ENCODE measurements at places on chromosomes 7 and 10. TPM values are rescaled to one million over a fixed set of nuclear protein-coding genes. Genes with fewer than 3 reads are reported as not detected.

The RARRES2 gene
- total RNA-seq: 104 TPM

The CCDC3 gene
- 33.5 TPM for total RNA-seq

The FLNC gene
- 12.2 TPM for total RNA-seq

GRCh38 chr7:151696721-151697514, 177.2 kb upstream of the RHEB start:
- no peak overlapping the region for H3K27ac ChIP-seq
- no peaks in the 10 kb centered on the region for H3K4me1 ChIP-seq
- H3K36me3 ChIP-seq: no peaks in the 10 kb centered on the region
- no peak overlapping the region for H3K4me3 ChIP-seq

The MYOF gene
- 134 TPM for total RNA-seq

DNA sequence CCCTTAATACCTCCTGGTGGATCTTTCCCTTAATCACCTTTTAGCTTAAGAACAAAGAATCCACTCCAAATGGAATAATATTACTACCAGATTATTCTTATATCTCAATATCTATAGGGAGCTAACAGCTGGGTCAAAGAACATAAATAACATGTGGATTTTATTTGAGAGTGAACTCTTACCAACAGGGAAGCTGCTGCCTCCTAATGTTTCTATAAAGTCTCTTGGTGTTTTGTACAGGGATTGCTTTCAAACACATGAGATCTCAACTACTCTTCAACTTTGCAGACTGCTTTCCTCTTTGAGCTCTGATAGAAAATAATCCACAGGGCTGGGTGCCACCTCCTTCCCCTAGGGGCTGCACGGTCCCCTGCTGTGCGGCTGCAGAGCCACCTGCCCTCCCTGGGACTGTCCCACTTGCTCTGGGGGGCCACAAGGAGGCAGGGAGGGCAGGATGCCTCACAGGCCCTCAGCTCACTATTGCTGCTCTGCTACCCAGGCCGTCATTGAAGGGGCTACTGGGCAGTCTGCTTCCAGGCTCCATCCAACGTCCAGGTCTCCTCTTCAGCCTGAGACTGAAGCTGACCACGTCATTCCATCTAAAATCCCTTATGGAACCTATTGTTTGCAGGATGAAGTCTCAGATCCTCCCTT, 191.2 kb downstream of the CXCL12 start:
- DNase-seq: no peak
- H3K4me1 ChIP-seq: no peaks in the 10 kb centered on the region
- H3K27me3 ChIP-seq: no peaks in the 10 kb centered on the region
- H3K27ac ChIP-seq: no peak overlapping the region
- H3K36me3 ChIP-seq: no peaks in the 10 kb centered on the region

DNA sequence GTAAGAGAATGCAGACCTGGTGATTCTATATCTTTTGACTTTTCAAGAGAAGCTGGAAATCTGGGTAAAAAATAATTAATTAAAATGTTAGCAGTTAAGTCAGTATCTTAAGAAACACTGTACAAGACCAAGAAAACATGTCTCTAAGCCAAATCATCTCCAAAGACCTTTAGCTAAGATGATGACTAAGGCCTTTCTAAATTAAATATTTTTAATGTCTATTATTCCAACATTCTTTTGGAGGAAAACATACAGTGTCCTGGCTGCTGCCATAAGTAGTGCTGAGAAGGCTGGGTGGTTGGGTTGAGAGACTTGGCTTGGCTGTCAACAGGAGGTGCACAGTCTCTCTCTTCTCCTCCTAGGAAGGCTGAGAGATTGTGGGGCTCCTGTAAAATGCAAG, 20.3 kb downstream of the STARD3NL start:
- DNase-seq: no peak
- H3K27ac ChIP-seq: no peak overlapping the region
- H3K27me3 ChIP-seq: no peaks in the 10 kb centered on the region
- no peak overlapping the region for H3K4me3 ChIP-seq
- H3K4me1 ChIP-seq: peaks cover 11% of the 10 kb centered on the region

The PPP1R3C gene
- total RNA-seq: 20.3 TPM

DNA sequence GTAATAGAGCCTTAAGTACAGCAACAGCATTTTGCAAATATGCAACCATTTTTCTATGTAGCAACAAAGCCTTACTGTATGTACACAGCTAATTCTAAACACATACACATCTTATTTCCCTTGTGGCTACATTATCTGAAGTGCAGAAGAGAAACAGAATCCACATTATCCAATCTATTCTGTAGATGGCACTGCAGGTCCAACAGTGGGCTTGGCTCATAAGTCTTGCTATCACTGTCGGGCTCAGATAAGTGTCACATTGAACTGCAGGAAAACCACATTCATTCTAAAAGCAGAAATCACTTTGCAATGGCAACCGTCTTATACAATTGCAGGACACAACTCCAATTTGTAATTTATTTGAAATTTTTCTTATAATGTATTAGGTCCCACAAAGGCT, 109.8 kb upstream of the NOBOX start:
- no peaks in the 10 kb centered on the region for H3K36me3 ChIP-seq
- no peaks in the 10 kb centered on the region for H3K4me1 ChIP-seq
- H3K27me3 ChIP-seq: no peaks in the 10 kb centered on the region
- peak; percentile 83 for DNase-seq

DNA sequence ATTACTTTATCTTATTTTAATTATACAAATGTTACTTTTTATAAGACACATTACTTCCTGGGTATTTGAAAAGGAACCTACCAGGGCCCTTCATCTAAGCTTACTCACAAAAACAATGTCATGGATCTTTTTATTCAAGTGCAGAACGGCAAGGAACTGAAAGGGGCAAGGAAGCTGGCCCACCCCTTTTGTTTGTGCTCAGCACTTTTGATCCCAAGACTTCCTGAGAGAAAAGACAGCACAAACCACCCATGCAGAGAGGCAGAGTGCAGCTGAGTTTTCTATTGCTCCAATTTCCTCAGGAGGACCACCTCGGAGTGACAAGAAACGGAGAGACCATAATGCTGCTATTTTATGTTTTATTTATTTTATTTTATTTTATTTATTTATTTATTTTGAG, 232.0 kb upstream of the NRP1 start:
- DNase-seq: peak; percentile 16
- H3K27me3 ChIP-seq: no peaks in the 10 kb centered on the region
- H3K4me3 ChIP-seq: no peak overlapping the region
- no peaks in the 10 kb centered on the region for H3K4me1 ChIP-seq
- H3K27ac ChIP-seq: no peak overlapping the region

The JAKMIP3 gene
- total RNA-seq: 0.16 TPM

- H3K4me1 ChIP-seq: no peaks in the 10 kb centered on the region
- H3K27me3 ChIP-seq: no peaks in the 10 kb centered on the region
- H3K4me3 ChIP-seq: no peak overlapping the region
- no peaks in the 10 kb centered on the region for H3K36me3 ChIP-seq
- H3K27ac ChIP-seq: no peak overlapping the region
- no peak for DNase-seq
Measured at GRCh38 chr10:121764233-121764942, 163.4 kb downstream of the ATE1 start.

The SKIDA1 gene
- total RNA-seq: 2.9 TPM

The TMEM176B gene
- total RNA-seq: 345 TPM

- H3K27ac ChIP-seq: peak overlapping the region; percentile 8
- H3K36me3 ChIP-seq: peaks cover 4% of the 10 kb centered on the region
- no peak for DNase-seq
- peaks cover 4% of the 10 kb centered on the region for H3K4me1 ChIP-seq
Measured at GRCh38 chr7:6590645-6591110, 857 bp downstream of the INTS15 start.

The IMPDH1 gene
- total RNA-seq: 40.3 TPM

GRCh38 chr7:47697543-47697942, 115.6 kb upstream of the TNS3 start:
- H3K4me1 ChIP-seq: peaks cover 4% of the 10 kb centered on the region
- no peak overlapping the region for H3K4me3 ChIP-seq
- no peaks in the 10 kb centered on the region for H3K36me3 ChIP-seq
- no peaks in the 10 kb centered on the region for H3K27me3 ChIP-seq
- no peak for DNase-seq

DNA sequence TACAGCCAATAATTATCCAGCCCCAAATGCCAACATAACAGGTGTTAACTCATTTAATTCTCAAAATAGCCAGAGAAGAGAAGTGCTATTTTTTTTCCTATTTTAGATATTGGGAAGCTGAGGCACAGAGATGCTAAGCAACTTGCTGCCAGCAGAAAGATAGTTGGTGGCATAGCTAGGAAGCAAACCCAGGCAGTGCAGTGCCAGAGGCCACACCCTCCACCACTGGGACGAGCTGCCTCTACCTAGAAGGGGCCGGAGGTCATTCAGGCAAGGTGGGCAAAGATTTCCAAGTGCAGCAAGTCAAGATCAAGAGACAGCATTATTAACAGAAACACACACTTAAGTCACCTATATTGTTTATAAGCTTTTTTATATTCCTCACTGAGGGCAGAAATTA, 654.1 kb downstream of the INHBA start:
- no peaks in the 10 kb centered on the region for H3K27me3 ChIP-seq
- H3K36me3 ChIP-seq: no peaks in the 10 kb centered on the region
- DNase-seq: no peak
- H3K4me3 ChIP-seq: no peak overlapping the region
- H3K4me1 ChIP-seq: no peaks in the 10 kb centered on the region
- H3K27ac ChIP-seq: no peak overlapping the region

- H3K27ac ChIP-seq: no peak overlapping the region
- H3K27me3 ChIP-seq: no peaks in the 10 kb centered on the region
- H3K4me3 ChIP-seq: no peak overlapping the region
- H3K36me3 ChIP-seq: no peaks in the 10 kb centered on the region
- no peaks in the 10 kb centered on the region for H3K4me1 ChIP-seq
- no peak for DNase-seq
Measured at GRCh38 chr10:49285232-49285631, 13.7 kb upstream of the C10orf71 start.

The NUDT13 gene
- 3.3 TPM for total RNA-seq

The CCDC6 gene
- 47.0 TPM for total RNA-seq

DNA sequence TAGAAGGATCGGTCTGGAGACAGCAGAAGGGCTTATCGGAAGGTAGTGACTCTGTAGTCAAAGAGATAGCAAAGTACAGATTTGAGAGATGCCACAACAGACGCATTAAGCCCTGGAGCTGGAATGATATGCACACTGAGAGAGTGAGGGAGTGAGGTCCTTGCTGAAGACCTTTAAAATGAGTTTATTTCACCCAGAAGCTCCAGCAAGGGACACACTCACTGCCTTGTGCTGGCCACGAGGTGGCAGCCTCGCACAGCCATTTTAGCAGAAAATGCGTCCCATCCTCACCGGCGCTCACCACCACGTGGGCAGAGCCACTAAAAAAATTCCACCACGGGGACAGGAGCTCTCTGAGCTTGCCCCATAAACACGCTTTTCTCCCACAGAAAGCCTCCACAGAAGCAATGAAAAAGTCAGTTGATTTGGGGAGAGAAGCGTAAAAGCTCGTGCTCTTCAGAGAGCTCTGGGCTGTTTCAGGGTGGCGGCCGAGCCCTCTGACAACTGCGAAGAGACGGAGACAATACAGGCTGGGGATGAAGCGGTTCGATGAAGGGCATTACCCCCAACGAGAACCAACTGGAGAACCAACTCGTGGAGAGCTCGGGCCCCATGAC, 163.0 kb upstream of the KLF14 start:
- no peaks in the 10 kb centered on the region for H3K27me3 ChIP-seq
- DNase-seq: peak; percentile 92
- peaks cover 3% of the 10 kb centered on the region for H3K36me3 ChIP-seq

- no peaks in the 10 kb centered on the region for H3K27me3 ChIP-seq
- no peak overlapping the region for H3K27ac ChIP-seq
- H3K4me1 ChIP-seq: no peaks in the 10 kb centered on the region
Measured at GRCh38 chr10:98131619-98132018, 2.8 kb upstream of the R3HCC1L start.

GRCh38 chr10:91741356-91741755, 56.9 kb upstream of the TNKS2 start:
- no peak overlapping the region for H3K27ac ChIP-seq
- no peaks in the 10 kb centered on the region for H3K4me1 ChIP-seq
- H3K4me3 ChIP-seq: no peak overlapping the region
- no peaks in the 10 kb centered on the region for H3K27me3 ChIP-seq
- DNase-seq: no peak

GRCh38 chr10:49442863-49443262, 47.0 kb upstream of the DRGX start:
- no peaks in the 10 kb centered on the region for H3K36me3 ChIP-seq
- no peaks in the 10 kb centered on the region for H3K27me3 ChIP-seq
- H3K27ac ChIP-seq: no peak overlapping the region

DNA sequence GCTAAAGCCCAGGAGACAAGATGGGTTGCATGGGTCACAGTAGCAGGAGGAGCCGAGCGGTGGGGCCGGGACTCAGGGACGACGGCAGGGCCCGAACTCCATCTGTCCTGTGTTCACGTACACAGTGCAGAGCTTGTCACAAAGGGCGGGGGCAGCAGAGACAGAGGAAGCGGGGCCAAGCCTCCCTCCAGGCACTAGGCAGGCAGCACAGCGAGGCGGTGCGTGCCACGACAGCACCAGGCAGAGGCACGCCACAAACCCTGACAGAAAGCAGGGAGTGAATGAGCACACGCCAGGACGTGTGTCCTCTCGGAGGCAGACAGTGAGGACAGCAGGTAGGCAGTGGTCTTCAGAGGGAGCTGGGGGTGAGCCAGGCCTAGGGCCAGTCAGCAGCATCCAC, 177.8 kb downstream of the MAD1L1 start:
- no peak overlapping the region for H3K4me3 ChIP-seq
- no peak overlapping the region for H3K27ac ChIP-seq
- DNase-seq: no peak
- H3K27me3 ChIP-seq: no peaks in the 10 kb centered on the region
- H3K36me3 ChIP-seq: no peaks in the 10 kb centered on the region

DNA sequence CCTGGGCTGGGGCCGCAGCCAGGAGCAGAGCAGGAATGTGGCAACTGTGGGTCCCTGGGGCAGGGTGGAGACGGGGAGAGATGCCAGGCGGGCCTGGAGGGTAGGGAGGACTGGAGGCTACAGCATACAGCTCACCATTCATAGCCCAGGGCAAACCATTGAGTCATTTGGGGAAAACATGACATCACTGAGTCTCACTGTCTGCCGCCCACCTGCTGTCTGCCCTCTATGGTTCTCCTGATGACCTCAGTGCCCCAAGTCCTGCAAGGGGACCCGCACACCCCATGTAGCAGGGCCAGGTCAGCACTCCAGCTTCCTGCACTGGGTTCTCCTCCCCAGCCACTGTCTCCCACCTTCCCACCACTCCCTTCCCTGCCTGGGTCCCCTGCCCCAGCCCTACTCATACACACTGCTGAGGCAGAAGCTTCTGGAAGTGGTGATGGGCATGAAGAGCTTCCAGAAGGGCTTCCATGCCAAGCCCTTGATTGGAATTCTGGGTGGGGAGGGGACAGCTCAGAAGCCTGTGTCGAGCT, 10.4 kb downstream of the CHST3 start:
- peaks cover 63% of the 10 kb centered on the region for H3K4me1 ChIP-seq
- no peak for DNase-seq
- no peak overlapping the region for H3K27ac ChIP-seq

DNA sequence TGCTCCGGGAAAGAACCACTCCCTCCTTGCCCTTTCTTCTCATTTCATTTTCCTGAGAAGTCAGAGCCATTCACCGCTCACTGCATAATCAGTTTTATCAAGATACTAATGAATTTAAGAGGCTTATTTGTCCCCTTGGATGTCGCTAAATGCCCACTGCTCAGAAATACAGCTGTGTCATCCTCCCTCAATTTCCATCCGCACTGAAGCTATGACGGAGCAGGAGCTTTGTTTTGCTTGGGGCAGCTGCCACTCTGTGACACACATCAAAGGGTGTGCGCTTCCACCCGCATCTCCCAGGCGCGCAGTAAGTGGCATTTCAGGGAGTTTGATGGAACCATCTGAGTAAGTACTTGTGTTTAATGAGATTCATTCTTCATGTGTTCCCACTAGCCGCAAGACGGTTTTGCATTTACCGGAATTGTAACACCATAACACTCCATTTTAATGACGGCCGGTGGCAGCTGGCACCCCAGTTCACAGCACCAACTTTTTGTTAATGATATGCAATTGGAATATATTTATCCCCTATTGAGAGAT, 103.8 kb upstream of the PARD3 start:
- no peaks in the 10 kb centered on the region for H3K27me3 ChIP-seq
- H3K36me3 ChIP-seq: no peaks in the 10 kb centered on the region
- no peak overlapping the region for H3K4me3 ChIP-seq
- no peak for DNase-seq

The ZNF107 gene
- total RNA-seq: 8.0 TPM

All from kidney (tissue), 22 donors.